ENCODE measurements at places on chromosomes 13 and 19.

- no peak for DNase-seq
Observed at GRCh38 chr13:94129490-94129894, 350.0 kb downstream of the DCT start.

- DNase-seq: no peak
Observed at GRCh38 chr19:9622531-9622930, 1.5 kb upstream of the ZNF561 start.

GRCh38 chr19:10744253-10744798 lies 26.4 kb downstream of the DNM2 start:
- DNase-seq: no peak

DNA sequence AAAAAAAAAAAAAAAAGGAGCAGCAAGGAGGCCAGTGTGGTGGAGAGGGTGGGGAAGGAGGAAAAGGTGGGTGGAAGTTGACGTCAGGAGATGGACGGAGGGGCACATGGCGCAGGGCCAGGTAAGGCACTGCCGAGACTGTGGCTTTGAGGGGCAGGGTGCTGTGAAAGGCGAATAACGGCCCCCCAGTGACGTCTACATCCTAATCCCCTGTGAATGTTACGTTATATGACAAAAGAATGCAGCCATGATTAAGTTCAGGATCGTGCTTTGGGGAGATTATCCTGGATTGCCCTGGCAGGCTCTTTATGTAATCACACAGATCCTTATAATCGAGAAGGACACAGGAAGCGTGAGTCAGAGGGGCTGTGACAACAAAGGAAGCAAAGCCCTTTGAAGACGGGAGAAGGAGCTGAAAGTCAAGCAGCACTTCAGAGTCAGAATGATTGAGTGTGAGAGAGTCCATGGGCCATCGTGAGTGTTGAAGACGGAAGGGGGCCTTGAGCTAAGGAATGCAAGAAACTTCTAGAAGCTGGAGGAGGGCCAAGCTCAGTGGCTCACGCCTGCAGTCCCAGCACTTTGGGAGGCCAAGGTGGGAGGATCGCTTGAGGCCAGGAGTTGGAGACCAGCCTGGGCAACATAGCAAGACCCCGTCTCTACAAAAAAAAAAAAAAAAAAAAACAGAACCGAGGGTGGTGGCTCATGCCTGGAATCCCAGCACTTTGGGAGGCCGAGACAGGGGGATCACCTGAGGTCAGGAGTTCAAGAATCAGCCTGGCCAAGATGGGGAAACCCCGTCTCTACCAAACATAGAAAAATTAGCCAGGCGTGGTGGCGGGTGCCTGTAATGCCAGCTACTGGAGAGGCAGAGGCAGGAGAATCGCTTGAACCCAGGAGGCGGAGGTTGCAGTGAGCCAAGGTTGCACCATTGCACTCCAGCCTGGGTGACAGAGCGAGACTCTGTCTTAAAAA lies 13.8 kb upstream of the CEACAM16 start:
- no peak for DNase-seq

GRCh38 chr13:97695684-97696083 lies 257.8 kb upstream of the IPO5 start:
- DNase-seq: no peak

GRCh38 chr19:14088634-14089411 lies 1.7 kb downstream of the SAMD1 start:
- DNase-seq: no peak

- DNase-seq: no peak
Observed at GRCh38 chr19:54257116-54257480, at the start of gene LILRB5. LILRB5 (minus strand) TSS chr19:54257273; CDS start chr19:54257193, 80 bp downstream.

- DNase-seq: no peak
Observed at GRCh38 chr13:25429466-25429865, 57.7 kb downstream of the ATP8A2 start.

GRCh38 chr13:41386211-41386610 lies 71.1 kb upstream of the RGCC start:
- peak; percentile 17 for DNase-seq

DNA sequence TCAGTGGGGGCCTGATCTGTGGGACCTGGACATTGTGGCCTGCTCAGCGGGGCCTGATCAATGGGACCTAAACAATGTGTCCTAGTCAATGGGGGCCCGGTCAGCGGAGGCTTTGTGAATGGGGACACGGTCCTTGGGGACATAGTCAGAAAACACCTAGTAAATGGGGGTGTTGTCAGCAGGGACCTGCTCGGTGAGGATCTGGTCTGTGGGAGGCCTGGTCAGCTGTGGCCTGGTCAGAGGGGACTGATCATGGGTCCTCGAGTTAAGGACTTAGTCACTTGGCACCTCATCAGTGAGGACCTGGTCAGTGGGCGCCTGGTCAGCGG lies 44.5 kb upstream of the TPM4 start:
- no peak for DNase-seq

DNA sequence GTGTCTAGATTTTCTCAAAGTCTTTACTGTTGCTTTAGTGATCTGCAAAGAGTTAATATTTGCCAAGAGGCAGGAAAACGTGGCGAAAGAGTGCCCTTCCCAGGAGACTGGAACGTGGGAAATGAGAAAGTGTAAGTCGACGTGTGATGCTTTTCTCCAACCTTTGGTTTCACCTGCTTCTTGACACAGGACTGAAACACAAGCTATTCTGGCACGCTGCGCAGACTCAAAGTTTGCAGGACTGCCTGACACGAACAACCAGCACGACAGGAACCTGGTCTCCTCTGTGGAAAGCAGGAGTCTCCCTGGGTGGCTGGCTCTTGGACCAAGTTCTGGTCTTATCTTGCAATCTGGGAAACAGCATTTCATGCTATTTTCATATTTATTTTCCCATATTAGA lies 28.6 kb downstream of the RFXAP start:
- no peak for DNase-seq

DNA sequence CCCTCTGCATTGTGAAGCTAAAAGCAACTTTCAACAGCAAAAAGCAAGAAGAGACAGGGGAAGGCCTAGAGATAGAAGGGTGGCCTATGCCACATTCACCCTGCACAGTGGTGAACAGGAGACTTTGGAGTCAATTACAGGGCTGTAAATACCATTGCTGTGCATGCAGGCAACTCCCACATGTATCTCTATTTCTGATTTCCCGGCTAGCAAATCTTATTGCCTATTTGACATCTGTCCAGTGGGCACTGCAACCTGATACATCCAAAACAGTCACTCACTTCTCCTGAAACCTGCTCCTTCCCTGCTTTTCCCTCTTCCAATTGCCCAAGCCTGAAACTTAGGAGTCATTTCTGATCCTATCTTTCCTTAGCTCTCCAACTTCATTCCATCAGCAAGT lies 13.4 kb downstream of the RUBCNL start:
- no peak for DNase-seq

GRCh38 chr19:1287354-1288225 lies 1.9 kb downstream of the EFNA2 start:
- no peak for DNase-seq

GRCh38 chr19:40641281-40641680 lies 40.1 kb downstream of the LTBP4 start:
- DNase-seq: no peak

- DNase-seq: no peak
Observed at GRCh38 chr19:2122251-2122650, 25.5 kb downstream of the IZUMO4 start.

DNA sequence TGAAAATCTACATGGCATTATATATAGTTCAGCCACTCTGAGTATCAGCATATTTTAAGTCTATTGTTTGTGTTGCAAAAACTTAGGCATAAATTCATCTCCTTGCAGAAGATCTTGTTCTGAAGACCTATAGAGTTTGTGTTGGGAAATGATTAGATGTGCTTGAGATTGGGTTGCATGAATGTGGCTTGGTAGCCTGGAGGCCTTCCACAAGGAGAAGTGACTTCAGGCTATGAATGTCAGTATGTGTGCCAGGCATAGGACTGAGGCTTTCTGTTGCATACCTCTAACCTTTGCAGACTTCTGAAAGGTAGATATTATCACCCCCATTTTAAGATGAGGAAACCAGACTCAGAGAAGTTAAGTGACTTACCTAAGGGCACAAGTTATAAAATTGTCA lies 188.6 kb downstream of the OLFM4 start:
- no peak for DNase-seq

Measured in globus pallidus (tissue), 1 donor.